ENCODE measurements at places on chromosomes 7 and 10.
A peak's percentile ranks its signal among the peaks of the same experiment; 100 is the strongest.

DNA sequence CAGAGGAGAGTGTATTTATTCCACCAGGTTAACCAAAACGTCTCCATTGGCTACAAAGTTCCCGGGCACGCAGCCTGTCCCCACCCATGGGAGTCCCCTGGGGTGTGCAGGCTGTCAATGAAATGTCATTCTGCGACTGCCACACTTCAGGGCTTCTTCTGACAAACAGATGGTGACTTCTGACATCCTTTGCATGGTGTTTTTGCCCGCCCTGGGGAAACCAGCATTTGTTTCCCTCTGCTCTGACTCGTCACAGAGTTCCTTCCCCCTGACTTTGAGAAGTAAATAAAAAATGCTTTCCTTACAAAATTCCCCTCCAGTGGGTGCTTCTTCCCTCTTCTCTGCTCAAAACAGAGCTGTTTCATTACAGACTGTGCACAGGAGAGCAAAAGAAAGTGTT is 38.2 kb downstream of the TNS3 start:
- DNase-seq: no peak

DNA sequence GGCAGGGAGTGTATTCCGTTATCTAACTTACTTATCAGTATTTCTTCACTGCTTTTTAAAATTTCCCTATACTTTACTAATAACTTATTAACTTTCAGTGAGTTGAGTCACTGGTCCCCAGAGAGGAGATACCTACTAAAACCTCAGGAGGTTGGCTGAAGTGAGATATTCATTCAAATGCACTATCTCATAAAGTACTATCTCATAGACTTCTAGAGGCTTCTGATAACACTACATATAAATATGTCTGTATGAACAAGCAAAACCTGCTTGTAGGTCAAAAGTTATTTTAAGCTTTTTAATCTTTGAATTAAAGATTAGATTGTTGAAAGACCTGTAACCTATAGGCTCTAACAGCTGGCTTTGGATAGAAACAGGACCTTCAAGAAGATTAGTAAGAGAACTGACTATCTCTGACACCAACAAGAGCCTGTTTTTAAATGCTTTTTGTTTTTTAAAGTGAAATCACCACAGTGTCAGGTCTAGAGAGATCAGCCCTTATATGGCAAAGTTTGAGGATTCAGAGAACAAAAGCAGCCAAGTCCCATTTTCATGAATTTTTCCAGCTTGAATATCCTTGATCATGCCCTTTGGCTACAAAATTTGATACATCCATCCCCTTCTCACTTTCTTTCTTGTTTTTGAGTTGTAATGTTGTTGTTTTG is 242.2 kb downstream of the ARL4A start:
- DNase-seq: no peak

- DNase-seq: no peak
Measured at GRCh38 chr7:32142649-32143048, 72.4 kb upstream of the PDE1C start.

DNA sequence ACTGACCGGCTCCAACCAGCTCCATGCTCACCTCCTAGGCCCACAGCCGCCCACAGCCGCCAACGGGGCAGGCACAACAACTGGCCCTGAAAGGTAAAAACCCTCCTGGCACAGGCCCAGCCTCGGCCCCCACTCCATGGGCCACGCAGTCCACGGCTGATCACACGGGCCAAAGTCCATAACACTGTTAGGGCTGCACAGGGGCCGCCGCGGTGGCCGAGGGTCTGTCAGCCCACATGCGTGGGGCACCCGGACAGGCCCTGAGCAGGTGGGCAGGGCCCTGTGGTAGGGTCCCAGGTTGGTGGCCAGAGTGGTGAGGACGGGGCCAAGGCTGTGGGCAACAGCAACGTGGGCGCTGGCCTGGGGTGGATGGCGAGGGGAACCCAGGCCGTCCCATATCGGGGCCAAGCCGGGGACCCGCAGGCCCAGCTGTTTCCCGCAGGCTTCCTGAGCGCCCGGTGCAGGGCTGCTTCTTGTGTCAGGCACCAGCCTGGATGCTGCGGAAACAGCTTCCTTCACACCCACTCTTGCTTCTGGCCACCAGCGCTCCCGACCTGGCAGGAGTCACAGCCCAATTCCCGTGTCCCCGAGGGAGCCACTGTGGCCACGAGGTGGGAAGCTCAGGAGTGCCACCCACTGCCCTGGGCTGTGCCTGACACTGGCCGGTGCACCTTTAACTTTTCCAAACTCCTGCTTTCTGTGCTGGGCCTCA is 29.2 kb downstream of the CYP2W1 start:
- DNase-seq: no peak

DNA sequence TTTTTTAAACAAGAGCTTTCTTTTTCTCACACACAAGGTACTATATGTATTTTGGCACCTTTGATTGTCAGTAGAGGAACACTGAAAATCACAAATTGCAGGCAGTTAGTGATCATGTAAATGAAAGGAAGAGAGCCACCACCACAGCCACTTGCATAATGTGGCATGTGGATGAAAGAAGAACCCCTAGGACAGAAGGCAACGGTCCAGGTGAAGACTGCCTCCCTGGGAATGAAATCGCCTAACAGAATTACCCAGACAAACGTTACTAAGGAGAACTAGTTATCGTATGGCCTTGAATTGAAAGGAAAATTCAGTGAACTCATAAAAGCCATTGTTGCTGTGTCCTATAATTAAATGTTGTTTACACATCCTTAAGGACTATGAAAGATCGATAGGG is 41.2 kb upstream of the PTPRZ1 start:
- DNase-seq: no peak

DNA sequence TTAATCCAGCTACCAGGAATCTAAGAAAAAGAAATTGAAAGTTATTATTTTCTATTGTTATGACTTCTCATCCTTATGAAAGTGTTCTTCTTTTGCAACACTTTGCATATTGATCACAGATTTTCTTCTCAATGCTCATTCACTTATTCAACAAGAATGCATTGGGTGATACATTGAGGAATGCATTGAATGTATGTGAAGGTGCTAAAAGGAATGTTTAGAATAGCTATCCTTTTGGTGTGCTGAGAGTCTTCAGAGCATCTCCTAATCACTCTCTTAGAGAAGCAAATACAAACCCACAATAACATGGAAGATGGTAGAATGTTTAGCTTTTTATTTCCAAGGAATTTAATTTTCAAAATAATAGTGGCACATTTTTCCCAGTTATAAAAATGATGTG is 122.1 kb upstream of the KMT2E start:
- DNase-seq: no peak

DNA sequence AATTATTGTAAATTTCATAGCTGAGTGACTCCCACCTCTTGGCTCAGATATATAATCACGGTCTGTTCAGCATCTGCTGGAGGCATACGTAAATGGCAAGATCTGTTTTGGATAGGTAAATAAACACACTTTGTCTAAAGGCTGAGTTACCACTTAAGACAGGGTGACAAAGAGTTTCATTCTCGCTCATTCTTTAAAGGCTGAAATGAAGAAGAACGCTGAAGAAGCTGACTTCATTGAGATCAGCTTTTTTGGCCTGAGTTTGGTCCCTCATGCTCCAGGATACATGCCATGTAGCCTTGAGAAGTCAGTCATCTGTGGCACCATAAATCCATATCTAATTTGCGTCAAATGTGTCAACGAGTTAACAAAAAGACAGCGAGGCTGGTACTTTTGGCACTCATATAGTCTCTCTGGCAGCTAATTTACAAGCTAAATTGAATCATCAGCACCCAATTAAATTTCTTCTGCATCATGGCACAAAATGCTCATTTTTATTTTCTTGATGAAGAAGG is 309.9 kb downstream of the GPAM start:
- DNase-seq: no peak

GRCh38 chr7:91875851-91876250 is 4.7 kb downstream of the MTERF1 start:
- DNase-seq: no peak

- DNase-seq: no peak
Measured at GRCh38 chr10:10492420-10492819, 525.3 kb upstream of the CELF2 start.

DNA sequence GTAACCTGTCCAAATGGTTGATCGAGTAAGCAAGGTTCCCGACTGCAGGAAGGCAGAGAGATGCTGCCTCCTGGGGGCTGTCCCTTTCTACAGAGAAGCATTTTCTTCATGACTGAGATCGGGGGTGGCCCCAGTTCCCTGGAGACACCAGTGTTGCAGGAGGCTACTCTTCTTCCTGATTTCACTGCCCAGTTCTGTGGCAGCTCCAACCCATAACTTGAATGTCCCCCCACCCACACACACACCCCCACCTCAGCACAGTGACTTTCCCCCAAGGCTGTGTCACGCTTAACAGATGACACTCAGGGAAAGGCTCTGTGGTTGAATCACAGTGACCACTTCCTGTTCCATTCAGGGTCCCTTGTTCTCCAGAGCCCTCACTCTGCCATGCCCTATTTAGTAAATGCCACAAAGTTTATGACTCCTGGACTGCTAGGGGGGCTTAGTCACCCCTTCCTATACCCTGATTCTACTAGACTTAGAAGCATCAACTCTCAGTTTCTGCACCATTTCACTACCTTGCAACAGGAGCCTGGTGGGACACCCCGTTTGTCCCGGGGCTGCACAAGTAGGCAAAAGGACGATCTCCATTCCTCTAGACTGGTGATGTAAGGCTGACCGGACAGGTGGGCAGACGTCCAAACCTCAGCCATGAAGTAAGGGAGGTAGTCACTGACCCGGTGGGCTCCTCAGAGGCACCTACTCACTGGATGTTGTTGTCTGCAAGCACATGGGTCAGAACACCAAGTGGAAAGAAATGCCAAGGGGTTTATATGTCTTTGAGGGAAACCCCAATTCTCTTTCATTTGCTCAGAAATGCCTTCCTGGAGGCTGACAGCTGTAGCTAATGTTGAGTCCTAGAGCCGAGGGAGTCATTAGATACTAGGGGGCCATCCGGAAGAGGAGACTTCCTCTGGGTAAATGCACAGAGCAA is 31.3 kb upstream of the SMC3 start:
- no peak for DNase-seq

DNA sequence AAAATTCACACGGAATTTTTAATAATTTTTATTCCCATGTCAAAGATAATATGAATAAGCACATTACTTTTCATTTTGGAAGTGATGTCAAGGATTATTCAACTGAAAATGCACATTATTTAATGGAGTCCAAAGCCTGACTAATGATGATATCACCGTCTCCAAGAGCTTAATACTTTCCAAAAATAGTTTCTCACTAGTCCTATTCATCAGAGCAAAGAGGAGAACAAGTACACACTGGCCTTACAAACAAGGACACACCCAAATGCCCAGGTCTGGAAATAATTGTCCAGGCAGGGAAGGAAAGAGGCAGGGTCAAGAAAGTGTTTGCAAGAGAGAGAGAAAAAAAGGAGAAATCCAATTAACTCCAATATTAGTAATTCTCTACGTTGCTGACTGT is 216.8 kb upstream of the CCDC6 start:
- DNase-seq: no peak

DNA sequence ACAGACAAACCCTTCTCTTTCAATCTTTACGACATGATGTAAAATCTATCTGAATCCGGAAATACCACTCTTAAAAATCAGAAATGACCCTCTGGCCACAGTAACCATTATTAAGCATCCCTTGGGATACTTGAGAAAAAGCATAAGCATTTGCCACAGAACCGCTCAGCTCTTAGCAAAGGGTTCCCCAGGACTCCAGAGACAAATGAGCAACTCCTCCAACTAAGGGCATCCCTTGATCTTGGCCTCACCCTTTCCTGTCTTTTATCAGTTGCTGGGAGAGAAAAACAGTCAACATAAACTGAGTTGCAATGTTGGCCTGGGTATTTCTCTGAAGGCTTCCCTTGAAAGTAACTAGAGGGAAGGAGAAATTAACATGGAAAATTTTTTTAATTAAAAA is 3.5 kb downstream of the PDLIM1 start:
- no peak for DNase-seq

- DNase-seq: no peak
Measured at GRCh38 chr7:151686826-151687225, 167.1 kb upstream of the RHEB start.

DNA sequence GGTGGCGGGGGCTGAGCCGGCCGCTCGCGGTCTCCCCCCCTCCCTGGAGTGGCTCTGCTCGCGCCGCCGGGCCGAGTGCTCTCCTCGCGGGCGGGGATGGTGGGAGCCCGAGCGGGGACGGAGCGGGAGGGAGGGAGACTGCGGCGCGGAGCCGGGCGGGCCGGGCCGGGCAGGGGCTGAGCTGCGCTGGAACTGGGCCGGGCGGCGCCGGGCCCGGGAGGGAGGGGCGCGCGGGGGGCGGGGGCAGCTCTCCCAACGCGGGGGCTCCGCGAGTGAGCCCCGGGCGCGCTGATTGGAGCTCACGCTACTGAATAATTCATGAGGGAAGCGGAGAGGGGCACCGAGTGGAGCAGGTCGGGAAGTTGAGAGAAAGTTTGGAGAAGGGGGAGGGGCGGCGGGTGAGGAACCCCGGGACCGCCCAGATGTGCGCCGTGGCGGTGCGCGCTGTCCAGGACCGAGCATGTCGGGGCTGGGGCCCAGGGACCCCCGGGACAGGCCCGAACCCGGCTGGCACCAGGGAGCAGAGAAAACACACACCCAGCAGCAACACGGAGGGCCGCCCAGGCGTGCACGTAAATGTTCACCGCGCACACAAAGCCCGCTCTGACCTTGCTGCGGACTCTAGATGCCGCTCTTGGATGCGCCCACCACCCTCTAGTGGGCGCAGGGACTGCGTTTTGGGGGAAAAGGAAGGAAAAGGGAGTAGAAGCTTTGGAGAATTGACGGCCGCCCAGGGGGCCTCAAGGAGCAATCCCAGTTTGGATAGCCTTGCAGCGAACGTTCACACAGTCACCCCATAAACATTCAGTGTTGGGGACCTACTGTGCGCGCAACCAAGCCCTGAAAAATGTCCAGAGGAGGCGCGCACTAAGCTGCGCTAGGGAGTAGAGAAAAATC is at the start of gene EPHB4:
Gene EPHB4, minus strand, starts transcription at position 194 of the 897 bp plus-strand sequence. CDS start 493 bp downstream, outside the sequence.
- DNase-seq: peak; percentile 84

DNA sequence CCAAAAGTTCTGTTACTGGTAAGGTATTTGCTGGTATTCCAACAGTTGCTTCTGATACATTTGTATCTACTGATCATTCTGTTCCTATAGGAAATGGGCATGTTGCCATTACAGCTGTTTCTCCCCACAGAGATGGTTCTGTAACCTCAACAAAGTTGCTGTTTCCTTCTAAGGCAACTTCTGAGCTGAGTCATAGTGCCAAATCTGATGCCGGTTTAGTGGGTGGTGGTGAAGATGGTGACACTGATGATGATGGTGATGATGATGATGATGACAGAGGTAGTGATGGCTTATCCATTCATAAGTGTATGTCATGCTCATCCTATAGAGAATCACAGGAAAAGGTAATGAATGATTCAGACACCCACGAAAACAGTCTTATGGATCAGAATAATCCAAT is 131.0 kb downstream of the AASS start:
- DNase-seq: no peak

- peak; percentile 85 for DNase-seq
Measured at GRCh38 chr7:27172823-27173510, 1.2 kb downstream of the HOXA10 start.

- DNase-seq: peak; percentile 34
Measured at GRCh38 chr7:30136117-30136731, 1.4 kb downstream of the MTURN start.

Data from left colon (tissue), 2 donors.